ENCODE measurements at places on chromosomes 3 and 15.

- DNase-seq, result no peak
These were observed 224.5 kb downstream of the TIGIT start for GRCh38 chr3:114518206-114518808.

DNA sequence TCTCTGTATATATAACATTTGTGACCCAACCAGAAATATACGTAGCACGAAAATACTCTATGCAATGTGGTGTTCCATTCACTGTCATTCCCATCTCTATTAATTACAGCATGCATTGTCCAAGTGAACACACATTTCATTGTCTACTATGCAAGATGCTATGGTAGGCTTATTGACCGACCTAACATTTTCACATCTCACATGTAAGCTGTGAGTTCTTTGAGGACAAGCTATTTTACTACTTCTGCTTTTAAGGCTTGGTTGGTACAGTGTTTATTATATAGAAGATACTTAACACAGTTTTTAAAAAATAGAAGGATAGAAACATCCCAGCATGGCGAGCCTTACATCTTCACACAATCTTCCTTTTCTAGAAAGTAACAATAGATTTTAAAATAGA is 164.4 kb downstream of the KLHL25 start:
- no peak for DNase-seq

DNA sequence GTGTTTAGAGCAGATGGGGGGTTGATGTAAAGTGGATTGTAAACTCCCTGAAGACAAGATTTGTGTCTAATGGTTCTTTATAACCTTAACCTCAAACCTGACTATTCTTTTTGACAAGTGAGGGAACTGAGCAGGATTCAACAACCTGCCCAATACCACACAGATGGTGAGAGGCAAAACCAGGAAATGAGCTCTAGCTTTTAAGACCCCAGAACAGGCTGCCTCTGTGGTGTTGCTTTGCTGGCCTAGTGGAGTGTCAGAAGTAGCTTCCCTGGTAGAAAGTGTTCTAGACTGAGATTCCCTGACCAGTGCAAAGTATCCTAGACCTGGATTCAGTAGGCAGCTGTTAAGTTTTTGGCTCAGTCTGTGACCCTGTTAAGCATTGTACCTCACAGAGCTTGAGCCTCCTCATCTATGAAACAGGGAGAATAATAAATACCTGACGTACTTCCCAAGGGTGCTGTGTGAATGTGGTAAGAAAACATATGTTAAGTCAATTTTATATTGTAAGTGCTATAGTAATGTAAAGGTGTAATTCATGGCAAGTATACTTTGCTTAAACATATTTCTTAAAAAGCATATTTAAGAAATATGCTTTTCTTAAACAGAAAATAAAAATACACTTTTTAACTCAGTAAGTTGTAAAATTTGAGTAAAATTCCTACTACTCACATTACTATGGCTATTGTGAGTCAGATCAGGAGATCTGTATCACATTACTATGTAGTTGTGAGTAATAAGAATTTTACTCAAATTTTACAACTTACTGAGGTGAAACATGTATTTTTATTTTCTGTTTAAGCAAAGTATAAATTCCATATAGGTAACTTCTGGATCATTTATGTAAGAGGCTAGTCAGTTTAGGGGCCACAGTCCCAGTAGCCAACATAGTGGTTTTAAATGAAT is 8.8 kb downstream of the GPR87 start:
- DNase-seq, result no peak

- no peak for DNase-seq
These were observed 284.7 kb upstream of the STT3B start for GRCh38 chr3:31247850-31248562.

DNA sequence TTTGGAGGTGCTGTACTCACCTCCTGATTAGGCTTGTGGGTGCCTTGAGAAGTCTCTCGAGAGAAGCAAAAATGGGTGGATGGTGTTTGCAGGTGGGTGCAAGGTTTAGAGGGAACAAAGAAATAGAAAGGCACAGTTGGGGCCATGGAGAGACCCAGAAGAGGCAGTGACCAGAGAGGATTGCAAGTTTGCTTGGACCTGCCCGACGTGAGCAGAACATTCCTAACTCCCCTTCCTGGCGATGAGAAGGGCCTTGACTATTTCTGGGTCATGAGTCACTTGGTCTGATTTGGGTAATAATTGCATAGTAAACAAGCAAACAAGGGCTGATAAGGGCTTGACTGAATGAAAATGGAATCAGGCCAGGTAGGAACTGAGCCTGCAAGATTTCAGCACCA is 7.0 kb upstream of the CTSH start:
- DNase-seq, result peak; percentile 51

DNA sequence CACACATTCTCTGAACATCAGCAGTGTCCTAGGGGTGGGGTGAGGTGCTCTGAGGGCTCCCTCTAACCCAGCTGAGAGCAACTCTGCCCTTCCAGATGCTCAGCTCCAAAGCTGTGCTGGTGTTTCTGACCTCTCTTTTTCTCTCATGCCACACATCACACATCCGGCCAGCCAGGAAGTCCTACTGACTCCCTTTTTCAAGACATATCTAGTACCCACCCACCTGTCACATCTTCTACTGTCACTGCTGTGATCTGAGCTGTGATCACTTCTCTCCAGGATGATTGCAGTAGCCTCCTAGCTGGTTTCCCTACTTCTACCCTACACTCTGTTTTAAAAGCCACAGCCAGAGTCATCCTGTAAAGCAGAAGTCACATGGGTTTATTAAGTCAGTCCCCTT is 30.2 kb upstream of the MASP1 start:
- no peak for DNase-seq

GRCh38 chr15:67859331-67859946 is 19.6 kb upstream of the RNU6-1 start:
- no peak for DNase-seq

DNA sequence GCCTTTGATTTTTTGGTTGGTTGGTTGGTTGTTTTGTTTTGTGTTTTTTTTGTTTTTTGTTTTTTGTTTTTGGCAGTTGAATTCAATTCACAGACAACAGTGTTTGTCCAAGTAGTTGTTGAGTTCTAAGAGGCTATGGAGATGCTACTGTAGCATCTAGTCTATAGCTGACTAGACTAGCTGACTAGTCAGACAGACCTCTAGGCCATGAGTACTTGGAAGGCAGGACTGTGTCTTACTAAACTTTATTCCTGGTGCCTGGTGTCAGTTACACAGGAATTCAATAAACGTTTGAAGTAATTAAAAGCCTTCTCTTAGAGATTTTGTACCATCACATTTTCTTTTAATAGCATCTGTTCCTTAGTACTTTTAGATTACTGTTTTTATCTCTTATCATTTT is 35.7 kb downstream of the RNF13 start:
- DNase-seq, result no peak

DNA sequence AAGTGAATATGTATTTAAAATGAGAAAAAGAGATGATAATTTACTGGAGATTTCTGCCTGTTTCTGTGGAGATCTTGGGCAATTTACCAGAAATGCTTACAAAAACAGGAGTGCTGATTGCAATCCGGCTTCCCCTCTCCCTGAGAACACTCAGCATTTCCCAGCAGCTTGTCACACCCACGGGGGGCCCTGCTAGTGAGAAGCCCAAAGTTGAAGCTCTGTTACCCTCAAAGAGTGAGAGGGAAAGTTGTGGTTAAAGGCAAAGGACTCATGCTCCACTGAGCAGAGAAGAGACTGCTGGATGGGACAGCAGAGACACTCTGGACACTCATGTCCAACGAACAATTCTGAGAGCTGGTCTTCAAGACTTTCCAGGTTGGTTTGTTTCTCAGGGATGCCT is 2.9 kb downstream of the MCTP2 start:
- DNase-seq, result no peak

DNA sequence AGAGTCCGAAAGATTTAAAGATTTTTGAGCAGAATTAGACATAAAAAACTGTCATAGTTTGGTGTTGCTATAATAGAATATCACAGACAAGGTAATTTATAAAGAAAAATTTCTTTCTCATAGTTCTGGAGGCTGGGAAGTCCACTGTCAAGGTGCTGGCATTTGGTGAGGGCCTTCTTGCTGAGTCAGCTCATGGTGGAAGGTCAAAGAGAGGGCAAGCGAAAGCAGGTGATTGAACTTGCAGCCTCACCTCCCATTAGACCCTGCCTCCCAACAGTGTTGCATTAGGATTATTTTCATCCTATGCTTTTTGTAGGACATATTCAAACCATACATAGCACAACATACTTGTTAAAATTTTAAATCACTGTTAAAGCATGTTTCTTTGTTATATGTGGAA is 9.9 kb downstream of the SELENOT start:
- no peak for DNase-seq

DNA sequence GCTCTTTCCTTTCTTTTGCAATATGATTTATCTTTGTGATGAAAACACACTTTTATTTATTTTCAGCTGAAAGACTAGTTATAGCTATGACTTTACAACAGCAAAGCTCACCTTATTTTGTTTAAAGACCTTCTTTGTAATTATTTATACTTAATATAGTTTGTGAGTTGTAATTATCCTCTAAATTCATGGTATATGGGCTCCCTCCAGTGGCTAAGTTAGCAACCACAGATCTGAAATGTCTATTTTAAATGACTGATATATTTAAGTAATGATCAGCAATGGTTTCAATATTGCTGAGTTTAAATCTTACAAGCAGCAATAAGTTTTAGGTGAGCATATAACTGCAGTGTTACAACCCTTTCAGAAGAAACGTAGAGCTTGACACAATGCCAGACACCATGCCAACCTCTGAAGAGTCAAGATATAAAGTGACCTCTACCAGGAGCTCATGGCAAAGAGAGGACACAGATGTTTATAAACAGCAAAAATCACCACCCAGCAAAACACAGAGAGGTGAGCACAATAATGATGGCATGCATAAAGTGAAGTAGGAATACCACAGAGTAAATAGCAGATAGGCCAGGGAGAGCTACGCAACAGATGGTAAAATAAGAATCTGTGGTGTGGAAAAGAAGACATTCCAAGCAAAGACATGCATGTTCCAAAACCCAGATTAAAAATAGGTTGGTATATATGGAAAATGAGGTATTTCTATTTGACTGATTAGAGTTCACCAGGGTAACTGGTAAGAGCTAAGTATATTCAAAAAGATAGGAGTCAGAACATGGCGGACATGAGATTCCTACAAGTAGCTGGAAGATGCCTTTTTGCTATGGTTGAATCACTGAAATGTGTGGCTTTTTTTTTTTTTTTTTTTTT is 143.7 kb upstream of the ZNF385D start:
- DNase-seq, result no peak

- no peak for DNase-seq
These were observed 78.9 kb upstream of the TRIM42 start for GRCh38 chr3:140599009-140599408.

- no peak for DNase-seq
These were observed 298.1 kb upstream of the THBS1 start for GRCh38 chr15:39282663-39283208.

DNA sequence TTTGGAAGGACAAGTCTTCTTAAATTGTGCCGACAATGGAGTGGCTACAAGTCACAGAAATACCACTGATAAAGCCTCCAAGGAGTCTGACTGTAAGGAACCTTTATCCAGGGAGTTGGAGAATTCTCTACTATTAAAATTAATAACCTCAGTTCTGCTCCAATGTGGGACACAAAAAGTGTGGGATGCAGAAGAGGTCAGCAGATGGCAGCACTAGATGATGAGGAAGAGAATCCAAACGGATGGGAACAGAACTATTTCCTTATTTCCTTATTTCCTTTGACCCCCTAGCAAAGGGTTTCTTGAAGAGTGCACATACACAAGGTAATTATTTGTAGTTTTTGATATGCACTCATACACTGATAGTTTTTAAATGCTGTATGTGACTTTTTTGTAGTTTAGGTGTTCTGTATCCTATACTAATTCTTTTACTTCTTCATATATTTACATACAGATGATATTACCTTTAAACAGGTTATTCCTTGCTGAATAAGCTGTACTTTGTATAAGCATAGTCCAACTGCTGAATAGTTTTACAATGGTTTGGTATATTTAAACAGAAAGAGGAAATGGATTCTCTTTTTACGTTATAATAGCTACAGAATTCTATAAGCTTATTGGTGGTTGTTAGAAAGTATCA is 25.6 kb upstream of the NLGN1 start:
- no peak for DNase-seq
